ENCODE measurements at places on chromosomes 16 and 17. TPM values are rescaled to one million over a fixed set of nuclear protein-coding genes. Genes with fewer than 3 reads are reported as not detected.

Gene KRTAP3-1
- total RNA-seq, result not detected

Gene SALL1
- total RNA-seq, result 0.07 TPM

Gene HSD17B1
- 0.32 TPM for total RNA-seq

DNA sequence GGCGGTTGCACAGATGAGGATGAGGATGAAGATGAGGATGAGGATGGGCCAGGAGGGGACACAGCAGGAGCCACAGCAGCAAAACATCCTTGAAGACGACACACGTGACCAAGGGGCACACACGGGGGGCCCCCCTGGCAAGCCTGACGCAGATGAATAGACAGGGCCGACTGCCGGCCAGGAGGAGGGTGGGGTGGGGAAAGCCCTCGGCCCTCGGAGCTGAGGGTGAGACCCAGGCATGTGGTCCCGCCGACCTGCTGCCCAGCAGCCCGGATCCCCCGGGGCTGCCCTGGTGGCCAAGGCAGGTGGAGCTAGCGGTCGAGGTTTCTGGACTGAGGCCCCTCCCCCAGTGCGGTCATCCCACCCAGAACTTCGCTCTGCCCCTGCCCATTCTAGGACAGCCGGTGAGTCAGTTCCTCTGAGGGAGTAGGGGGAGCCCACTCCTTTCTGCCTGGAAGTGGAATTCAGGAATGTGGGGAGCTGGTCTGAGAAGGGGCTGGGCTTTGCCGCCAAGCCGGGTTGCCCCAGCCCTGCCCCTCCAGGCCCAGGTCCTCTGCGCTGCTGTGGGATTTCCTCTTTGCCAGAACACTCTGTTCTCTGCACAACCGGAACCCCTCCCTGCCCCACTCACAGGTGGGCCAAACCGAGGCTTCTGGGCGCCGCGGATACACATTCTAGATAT lies 9.9 kb downstream of the CYGB start:
- DNase-seq, result peak; percentile 75

- DNase-seq, result no peak
Measured at GRCh38 chr16:28104404-28104803, 40.9 kb upstream of the GSG1L start.

- peak; percentile 69 for DNase-seq
Measured at GRCh38 chr16:67546761-67547422, 15.4 kb upstream of the CTCF start.

DNA sequence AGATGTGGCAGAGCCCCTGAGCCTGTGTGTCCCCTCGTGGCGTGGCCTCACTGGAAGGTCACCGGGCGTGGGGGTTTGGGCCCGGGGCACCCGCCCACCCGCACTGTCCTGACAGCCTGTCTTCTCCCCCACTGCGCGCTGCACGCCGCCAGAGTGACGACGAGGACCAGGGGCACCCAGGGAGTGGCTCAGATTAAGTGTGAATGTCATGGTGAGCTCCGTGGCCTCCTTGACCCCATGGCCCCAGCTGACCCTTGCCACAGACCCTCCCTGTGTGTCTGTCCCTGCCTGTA lies 15.1 kb downstream of the PRSS27 start:
- DNase-seq, result no peak
